Renal pelvis (tissue), 12 donors: ENCODE measurements at places on chromosomes 2 and 18.

DNA sequence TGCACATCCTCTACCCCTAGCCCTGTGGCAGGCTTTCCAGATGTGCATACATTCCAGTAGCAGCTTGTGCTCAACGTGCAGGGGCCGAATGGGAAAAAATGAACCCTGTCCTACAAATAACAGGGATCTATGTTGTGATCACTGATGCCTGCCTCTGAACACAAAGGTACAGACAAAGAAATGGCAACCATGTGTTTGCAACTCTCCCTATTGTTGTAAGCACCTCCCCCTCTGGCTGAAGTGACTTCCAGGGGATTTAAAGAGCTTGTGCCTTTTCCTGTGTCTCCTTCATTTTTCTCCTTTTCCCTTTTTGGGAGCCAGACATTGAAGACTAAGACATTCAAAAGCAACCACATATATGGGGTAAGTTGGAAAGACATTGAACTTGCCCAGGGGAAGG is 21.6 kb downstream of the ARHGAP25 start:
- DNase-seq = no peak

DNA sequence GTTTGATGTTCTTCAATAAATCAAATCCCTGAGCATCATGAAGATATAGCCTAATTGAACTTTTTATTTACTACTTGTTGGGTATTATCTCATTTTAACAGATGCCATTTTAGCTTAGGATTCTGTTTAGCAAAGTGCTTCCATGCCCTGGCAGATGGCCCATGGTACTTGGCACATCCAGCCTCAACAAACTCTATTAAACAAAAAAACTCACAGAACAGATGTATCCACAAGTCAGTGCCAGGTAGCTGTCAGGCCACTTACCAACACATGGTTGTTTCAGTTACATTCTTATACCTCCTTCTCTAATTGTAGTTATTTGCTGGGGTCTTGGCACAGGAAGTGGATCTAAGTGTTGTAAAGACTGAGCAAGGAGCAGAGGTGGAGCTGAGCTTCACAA is 29.6 kb downstream of the GAD1 start:
- DNase-seq = no peak

GRCh38 chr18:32251466-32251865 is 61.6 kb downstream of the MEP1B start:
- DNase-seq = no peak

DNA sequence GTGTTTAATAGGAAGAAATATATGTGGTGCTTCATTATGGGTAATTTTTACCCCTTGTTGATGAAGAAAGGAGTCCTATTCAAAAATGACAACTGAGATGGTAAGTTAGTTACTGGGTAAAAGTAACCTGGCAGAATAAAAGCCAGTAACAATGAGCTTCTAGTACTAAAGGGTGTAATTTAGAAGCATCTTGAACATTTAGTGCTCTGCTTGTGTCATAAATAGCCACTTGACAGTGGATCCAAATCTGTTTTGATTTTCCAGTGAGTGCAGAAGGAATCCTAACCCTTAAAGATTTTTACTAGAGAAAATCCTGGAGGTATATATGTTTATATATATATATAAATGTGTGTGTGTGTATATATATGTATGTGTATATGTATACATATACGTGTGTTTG is 15.1 kb downstream of the COMMD1 start:
- no peak for DNase-seq

- no peak for DNase-seq
Observed at GRCh38 chr2:1653956-1654695, 90.2 kb downstream of the PXDN start.

DNA sequence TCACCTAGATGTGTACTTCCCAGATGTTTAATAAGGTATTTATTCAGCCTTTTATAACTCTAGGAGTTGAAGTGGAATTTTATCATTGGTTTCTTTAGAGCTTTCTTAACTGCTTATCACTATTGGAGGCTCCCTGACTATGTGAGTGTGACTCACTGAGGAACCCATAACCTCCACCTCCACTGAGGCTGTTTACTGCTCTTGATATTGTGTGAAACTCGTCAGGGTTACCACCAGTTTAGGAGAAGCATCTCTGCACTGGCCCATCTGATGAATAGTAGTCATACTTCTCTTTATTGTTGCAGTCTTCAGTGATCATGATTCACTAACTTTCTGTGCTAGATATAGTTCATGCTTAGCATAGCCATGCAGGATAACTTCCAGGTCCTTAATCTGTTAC is 79.6 kb upstream of the UBXN4 start:
- no peak for DNase-seq

DNA sequence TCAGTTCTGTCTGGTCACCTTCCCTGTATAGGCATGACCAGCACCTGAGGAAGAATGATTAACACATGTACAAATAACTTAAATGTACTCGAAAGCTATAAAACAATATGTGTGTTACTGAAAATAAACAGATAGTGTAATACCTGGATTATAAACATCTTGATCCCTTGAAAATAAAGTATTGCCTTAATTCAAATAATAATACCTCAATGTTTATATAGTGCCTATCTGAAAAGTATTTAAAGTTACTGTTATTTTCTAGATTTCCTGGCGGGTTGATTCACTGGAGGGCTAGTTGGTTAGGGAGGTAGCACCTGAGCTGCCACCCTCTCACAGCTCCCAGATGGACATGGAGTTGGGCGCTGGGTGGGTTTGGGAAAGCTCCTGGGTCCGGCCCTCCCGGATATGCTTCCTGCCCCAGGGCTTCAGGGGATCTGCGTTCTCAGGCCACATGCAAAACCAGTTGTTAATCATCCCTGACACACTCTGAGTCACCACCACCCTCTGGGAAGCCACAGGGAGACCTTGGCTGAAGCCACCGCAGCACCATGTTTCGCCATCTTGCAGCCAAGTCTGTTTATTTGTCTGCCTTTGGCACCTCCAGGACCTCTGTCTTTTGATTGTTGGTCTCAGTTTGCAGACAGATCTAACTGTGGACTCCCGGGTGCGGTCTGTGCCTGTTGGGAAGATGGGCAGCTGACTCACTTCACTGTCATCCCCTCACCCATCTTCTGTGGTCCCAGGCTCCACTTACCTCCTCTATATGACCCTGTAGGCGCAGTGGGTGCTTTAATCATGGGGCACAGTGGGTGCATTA is 35.3 kb downstream of the RAB31 start:
- DNase-seq = no peak

- DNase-seq = no peak
Observed at GRCh38 chr2:62971936-62972335, 78.7 kb upstream of the OTX1 start.

- DNase-seq = no peak
Observed at GRCh38 chr2:181972431-181973170, 13.1 kb upstream of the PPP1R1C start.

DNA sequence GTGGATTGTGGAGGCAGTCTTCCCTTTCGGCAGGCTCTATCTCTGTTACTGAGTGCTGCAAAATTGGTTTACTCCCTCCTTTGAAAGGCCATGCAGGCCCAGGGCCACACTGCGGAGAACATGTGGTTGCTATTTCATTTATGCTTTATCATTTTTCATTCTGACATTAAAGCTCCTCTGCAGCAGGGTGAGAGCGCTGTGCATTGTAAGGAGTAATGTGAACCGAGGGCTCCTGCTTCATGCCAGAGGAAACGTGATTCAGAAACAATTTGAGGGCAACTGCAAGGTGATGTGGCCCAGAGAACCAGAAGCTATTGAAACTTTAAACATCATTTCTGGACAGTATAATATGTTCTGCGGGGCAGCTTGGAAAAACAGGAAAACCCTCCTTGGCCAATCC is 341.6 kb upstream of the NT5C1B start:
- no peak for DNase-seq

DNA sequence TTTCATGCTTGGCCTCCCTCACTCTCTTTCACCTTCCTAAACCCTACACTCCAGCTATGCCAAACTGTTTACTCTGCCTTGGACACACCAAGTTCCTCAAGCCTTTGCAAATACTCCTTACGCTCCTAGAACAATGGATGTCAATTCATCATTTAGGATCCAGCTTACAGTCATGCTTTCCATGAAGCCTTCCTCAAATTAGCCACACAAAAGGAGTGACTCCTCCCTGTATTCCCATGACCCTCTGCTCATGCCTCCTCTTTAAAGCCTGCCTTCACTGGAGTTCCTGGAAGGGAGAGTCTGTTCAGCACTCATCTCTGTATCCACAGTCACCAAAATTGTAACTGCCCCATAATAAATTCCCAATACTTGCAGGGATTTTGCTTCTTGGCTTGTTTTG is 721 bp upstream of the EHD3 start:
- DNase-seq = no peak

- DNase-seq = no peak
Observed at GRCh38 chr2:28271231-28271918, 121.3 kb upstream of the FOSL2 start.

GRCh38 chr2:111896024-111896423 is 2.4 kb upstream of the MERTK start:
- no peak for DNase-seq

DNA sequence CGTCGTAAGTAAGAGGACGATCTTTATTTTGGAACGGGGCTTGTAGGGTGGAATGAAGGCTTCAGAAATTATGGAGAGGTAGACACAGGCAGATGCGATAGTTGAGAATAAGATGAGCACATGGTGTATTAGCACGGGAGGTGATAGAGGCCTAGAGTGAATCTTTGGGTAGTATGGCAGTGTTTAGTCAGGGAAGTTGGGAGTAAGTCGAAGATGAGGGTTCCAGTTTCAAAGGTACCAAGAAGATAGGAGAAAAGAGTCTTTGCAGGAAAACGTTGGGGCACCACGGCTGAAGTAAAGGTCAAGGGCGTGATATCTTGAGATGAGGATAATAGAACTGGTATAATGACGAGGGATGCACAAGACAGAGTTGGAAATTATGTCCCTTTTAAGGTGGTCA is 654 bp downstream of the PIK3C3 start:
- DNase-seq = no peak

- no peak for DNase-seq
Observed at GRCh38 chr2:134253117-134253704, 661 bp upstream of the MGAT5 start.

DNA sequence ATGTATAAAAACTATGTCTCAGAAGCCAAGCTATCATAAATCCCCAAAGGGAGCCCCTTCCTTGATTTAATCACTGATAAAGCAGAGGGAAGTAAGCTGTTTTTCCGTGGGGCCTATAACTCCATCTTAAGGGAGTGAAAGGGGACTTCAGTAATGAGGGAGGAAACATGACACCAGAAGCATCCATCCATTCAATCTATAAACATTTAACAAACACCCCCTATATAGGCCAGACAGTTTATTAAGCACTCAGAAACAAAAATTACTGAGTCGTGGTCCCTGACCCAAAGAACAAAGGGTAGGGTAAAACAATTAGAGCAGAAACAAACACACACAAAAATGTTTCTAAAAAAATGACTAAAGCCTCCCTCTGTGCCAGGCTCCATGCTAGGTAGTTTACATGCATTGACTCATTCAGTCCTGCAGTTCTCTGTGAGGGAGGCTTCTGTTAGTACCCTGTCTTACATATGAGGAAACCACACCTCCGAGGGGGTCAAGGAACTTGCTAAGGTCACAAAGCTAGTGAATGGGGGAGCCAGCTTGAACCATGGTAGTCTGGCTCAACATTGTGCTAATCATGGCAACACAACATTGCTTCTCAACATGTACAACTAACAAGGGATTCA is 472.1 kb downstream of the CDH2 start:
- peak; percentile 61 for DNase-seq

DNA sequence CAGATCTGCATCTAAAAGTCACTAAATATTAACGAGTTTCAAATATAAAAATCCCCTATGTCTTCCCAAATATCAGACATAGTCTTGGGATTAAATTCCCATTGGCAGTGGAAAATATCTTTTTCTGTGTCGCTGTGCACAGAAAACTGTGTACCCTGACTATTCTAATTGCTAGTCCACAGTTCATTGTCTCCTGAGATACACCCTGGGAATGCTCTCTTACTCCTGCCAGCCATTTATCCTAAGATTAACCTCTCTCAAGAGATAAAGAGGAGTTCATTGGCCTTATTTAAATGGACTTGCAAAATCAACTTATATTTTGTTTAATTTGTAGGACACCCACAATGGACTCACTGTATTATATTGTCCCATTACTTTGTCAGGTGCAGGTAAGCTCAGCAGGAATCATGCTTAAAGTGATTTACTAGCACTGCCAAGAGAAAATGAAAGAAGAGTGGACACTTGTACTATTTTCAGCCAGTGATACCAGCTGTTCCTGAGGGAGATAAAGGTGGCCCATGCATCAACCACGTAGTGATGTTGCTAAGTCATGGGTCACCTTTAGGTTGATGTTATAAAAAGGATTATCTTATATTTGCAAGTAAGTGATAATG is 553.8 kb downstream of the PIK3C3 start:
- no peak for DNase-seq
